ENCODE measurements at places on chromosomes 12 and 14. TPM values are rescaled to one million over a fixed set of nuclear protein-coding genes. Genes with fewer than 3 reads are reported as not detected.

Gene KCNMB4
- total RNA-seq: 1.0 TPM

Gene CTSG
- total RNA-seq: not detected

Gene C14orf39
- total RNA-seq: not detected

Gene ZBTB42
- 7.6 TPM for total RNA-seq

Gene IL23A
- total RNA-seq: 25.2 TPM

Gene TMPRSS12
- not detected for total RNA-seq

Gene TESPA1
- not detected for total RNA-seq

- no peak for DNase-seq
Measured at GRCh38 chr12:123288751-123289346, 17.2 kb upstream of the CDK2AP1 start.

GRCh38 chr14:94600148-94600545 lies 12.0 kb upstream of the SERPINA3 start:
- DNase-seq: no peak

DNA sequence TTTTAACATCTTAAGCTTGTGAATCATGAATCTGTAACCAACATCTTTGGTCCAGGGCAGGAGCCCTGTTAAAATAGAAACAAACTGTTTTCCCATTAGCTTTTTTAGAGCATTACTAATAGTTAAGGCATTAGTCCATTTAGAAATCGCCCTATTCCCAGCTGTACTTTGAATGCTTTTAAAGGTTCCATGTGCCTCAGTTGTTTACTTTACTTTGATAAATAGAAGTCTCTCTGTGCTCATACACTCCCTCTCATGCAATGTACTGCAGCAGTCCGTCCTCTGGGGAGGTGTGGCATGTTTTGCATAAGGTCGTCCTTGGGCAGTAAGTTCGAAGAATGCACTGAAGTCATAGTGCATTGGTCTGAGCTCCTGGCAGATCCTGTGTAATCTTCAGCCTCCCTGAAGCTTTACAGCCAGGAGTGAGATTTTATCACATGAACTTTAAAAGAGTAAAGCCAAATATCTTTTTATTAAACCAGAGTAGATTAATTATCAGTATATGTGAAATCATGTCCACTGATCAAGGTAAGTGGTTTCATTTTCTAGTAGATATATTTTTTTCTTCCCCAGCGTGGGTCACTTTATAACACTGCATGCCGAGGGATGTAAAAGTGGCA lies 134.7 kb downstream of the FGD4 start:
- DNase-seq: peak; percentile 97

GRCh38 chr14:51884086-51884927 lies 23.9 kb downstream of the GNG2 start:
- DNase-seq: peak; percentile 57

- no peak for DNase-seq
Measured at GRCh38 chr12:1935700-1936378, 17.4 kb upstream of the CACNA2D4 start.

- no peak for DNase-seq
Measured at GRCh38 chr14:105292826-105293711, 7.7 kb downstream of the BRF1 start.

DNA sequence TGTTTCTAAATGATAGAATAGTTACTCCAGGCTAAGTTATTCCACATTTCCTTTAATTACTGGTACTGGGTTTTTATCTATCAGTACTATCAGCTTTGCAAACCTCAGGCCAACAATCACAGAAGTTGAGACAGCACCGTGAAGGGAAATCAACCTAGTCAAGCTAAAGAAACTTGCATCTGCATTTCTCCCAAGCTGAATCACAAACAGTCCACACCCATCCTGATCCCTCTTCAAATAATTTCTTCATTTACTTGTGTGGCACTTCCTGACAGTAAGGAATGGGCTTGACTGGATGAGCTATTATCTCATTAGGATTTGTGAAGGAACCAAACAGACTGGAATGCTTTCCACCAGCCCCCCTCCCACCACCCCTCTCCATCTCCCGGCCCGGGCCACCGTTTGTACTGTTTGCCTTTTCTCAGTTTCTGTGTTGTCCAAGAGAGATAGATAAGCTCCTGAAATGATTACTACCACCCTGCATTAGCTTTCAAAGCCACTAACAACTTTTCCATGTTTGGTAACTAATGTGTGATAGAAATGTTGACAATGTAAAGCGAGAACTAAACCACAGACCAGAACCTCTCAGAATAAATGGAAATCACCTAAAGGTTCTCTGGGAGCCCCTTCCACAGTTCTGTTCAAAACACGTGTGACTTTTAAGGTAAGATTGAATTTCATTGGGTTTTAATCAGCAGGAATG lies 236.3 kb downstream of the SLC25A21 start:
- no peak for DNase-seq

GRCh38 chr12:39451977-39452376 lies 9.1 kb upstream of the KIF21A start:
- no peak for DNase-seq

DNA sequence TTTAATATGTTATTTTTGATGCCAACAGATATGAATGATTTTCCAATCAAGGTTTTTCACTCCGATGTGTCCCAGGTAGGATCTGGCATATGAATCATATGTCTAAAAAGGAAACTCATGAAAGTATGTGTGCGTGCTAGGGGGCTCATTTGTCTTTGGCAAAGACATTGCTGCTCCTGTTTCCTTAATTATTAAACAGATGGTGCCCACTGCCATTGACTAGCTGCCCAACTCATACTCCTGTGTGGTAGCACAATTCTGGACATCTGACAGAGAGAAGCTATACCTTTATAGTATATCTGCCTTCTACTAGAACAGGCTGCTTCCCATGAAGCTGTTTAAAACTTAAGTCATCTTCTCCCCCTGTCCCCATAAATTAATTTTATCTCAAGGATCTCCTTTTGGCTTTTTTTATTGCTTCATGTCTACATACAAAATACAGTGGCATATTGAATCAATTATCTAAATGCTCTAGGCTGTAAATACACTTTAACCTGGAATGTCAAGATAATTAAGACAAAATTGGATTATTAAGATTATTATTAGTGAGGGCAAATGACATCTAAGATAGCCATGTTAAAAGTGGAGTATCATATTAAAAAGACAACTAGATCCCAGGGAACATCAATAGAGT lies 1.4 kb upstream of the PDE3A start:
- DNase-seq: no peak

GRCh38 chr14:94004015-94004414 lies 6.9 kb downstream of the CCDC197 start:
- DNase-seq: no peak

GRCh38 chr14:88613552-88614010 lies 50.7 kb downstream of the ZC3H14 start:
- peak; percentile 78 for DNase-seq

GRCh38 chr12:15584366-15585041 lies 204.7 kb downstream of the EPS8 start:
- DNase-seq: peak; percentile 72

GRCh38 chr12:92257261-92257660 lies 111.6 kb upstream of the BTG1 start:
- peak; percentile 5 for DNase-seq

DNA sequence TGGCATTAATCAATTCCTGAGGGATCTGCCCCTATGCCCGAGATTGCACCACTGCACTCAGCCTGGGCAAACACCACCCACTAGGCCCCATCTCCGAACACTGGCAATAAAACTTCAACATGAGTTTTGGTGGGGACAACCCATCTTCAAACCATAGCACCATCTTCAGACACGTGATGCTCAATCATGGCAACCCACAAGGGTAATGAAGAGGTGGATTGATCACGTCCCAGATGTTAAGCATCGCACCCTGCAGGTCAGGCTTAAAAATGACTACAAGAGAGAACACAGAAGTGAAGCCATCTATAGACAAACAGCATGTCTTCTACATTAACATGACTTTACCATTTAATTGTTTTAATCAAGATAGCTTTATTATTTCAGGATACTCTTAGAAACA lies 42.8 kb upstream of the DDHD1 start:
- DNase-seq: no peak

- no peak for DNase-seq
Measured at GRCh38 chr12:22562036-22563028, 18.0 kb upstream of the C2CD5 start.

DNA sequence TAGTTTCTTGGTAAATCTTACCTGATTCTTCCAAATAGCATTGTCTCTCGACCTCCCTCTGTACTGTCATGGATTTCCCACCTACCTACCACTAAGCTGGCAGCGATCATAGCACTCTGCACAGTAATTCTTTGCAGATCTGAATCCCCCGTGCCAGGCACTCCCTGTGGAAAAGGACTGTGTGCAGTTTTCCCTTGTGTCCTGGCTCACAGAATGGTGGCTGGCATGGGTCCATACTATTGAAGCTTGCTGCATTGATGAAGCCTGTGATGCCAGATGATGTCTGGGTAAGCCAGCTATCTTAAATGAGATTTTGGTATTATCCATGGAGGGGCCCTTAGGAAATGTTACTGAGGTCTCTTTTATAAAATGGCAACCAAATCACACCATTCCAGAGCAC lies 135.7 kb downstream of the RPAP3 start:
- DNase-seq: no peak
